ENCODE measurements at places on chromosomes 6 and 20.

DNA sequence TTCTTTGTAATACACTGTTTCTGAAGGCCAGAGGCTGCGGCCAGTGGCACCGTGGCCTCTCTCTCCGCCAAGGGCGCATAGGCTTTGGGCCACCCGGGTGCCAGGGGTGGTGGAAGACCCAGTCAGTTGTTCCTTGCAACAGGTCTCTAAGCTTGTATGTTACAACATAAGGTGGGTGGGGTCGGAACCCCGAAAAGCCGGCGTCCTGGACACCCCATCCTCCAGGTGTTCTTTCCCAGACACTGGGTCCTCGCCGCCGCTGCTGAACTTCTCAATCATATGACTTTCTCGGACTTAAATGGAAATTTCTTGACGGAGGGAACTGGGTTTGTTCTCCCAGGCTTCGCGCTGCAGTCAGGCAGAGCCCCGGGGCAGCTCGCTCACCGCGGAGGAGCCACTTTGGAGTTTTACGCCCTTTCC is 983 bp upstream of the KCNQ5 start:
- DNase-seq: peak; percentile 16

DNA sequence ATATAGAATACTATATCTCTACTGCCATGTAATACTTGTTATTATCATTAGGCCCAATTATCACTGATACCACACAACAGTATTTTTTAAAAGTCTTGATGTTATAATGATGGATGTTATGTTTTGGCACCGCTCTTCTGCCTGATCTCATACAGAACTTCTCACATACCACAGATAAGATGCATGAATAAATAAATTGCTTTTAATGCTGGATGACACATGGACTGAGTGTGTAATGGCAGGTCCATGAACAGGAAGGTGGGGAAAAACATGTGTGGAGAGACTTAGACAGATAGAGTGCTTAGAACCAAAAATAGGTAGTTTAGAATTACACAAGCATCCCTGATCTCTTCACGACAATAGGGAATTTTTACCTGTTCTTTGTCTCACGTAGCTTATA is 258.4 kb upstream of the MARCKS start:
- DNase-seq: no peak

GRCh38 chr20:22758815-22759214 is 174.4 kb upstream of the FOXA2 start:
- DNase-seq: no peak

DNA sequence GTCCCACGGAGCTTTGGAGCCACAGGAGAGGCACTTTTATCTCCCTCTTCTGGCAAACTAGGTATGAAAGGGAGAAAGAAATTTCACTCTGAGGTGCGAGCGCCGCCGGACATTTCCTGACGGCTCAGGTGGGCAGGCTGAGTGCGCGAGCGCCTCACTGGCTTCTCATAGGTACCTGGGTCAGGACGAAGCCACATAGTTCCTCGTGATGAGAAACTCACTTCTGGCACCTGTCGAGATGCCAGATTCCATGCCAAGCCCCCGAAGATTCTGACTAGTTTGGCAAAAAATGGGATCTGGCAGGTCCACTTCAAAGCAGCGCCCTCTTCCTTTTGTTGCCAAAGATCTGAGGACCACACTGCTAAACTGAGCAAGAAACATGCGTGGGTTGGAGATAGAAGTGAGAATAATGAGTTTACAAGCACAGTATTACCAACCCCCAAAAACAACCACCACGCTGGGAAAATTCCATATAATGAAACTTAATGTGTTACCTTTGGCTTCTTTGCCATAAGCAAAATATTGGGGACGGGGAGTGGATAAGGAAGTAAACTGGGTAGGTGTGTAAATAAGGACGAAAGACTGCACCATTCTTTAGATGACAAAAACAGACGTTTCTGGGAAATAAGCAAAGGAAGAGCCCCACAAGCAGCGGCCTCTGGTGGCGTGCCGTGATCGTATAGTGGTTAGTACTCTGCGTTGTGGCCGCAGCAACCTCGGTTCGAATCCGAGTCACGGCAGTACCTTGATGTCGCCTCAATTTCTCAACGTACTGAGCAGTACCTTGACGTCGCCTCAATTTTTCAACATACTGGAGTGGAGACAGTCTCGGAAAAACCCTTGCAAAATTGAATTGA is 89.8 kb upstream of the PRSS16 start:
- DNase-seq: peak; percentile 86

GRCh38 chr6:48139818-48140614 is 29.0 kb upstream of the PTCHD4 start:
- no peak for DNase-seq

- DNase-seq: no peak
Observed at GRCh38 chr6:152920016-152920415, 62.8 kb downstream of the FBXO5 start.

DNA sequence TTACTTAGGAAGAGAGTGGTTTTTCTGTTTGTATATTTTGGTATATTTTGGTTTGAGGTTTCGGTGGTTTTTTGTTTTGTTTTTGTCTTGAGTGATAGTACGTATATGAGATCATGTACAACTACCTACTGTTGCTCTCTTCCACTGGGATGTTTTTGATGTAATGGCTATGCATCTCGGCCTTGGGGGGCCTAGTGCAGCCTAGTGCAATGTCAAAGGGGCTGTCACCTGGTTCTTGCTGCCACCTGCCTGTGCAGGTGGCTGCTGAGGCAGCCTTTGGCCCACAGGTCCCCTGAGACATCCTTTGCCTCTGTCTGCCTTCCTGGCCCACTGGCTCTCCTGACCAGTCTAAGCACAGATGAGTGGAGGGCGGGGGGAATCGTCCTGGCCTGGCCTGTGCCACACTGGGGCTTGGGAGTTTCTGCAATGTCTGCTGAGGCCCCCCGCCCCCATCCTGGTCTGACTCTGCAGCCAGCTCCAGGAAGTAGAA is 546.6 kb downstream of the CD83 start:
- no peak for DNase-seq

GRCh38 chr6:29758761-29759160 is 35.5 kb downstream of the HLA-F start:
- DNase-seq: no peak

- no peak for DNase-seq
Observed at GRCh38 chr20:44187772-44188709, 1.1 kb upstream of the JPH2 start.

DNA sequence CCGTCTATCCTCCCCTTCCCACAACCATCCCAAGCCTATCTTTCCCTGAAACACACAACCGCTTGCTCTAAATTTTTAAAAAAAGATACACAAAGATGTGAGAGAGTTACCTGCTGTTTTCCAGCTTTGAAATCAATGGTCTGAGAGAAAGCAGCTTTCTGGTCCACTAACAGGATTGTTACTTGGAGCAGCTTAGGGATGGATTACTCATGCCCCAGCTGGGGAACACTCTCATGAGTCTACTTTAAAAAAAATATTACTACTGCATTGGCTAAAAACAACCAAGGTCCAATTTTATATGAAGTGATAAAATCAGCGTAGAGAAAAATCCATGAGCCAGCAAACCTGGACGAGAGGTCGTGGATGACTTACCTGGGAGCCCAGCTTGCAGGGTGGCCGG is 29.6 kb upstream of the FOXC1 start:
- no peak for DNase-seq

DNA sequence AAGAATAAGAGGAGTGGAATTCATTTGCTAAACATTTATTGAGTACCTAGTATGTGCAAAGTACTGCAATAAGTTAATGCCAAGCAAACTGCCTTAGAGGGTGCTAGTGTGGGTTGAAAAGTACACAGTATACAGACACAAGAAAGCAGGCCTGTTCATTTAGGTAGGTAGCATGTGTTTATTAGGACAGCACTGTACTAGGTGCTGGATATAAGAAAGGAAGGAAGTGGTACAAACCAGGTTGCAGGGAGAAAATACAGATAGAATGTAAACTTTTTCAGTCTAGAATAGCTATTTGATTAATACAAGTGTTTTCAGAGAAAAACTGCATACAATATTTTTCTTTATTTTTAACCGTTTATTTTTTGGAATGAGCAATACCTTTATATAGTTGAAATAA is 68.1 kb downstream of the PHF20 start:
- DNase-seq: no peak

- DNase-seq: no peak
Observed at GRCh38 chr6:18317850-18318249, 53.5 kb upstream of the DEK start.

- DNase-seq: no peak
Observed at GRCh38 chr6:100999034-100999597, 118.0 kb upstream of the ASCC3 start.

DNA sequence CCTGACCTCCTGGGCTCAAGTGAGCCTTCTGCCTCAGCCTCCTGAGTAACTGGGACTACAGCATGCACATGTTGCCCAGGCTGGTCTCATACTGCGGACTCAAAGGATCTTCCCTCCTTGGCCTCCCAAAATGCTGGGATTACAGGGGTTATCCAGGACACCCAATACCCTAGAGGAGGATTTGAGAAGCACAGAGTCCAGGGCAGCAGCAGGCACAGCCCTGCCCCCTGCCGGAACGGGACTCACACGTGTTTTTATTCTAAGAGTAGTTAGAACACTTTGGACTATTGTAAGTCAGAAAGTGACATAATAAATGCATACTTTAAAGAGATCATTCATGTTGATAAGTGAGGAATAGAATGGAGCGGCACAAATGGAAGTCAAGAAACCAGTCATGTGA is 80.2 kb downstream of the C6orf118 start:
- no peak for DNase-seq

DNA sequence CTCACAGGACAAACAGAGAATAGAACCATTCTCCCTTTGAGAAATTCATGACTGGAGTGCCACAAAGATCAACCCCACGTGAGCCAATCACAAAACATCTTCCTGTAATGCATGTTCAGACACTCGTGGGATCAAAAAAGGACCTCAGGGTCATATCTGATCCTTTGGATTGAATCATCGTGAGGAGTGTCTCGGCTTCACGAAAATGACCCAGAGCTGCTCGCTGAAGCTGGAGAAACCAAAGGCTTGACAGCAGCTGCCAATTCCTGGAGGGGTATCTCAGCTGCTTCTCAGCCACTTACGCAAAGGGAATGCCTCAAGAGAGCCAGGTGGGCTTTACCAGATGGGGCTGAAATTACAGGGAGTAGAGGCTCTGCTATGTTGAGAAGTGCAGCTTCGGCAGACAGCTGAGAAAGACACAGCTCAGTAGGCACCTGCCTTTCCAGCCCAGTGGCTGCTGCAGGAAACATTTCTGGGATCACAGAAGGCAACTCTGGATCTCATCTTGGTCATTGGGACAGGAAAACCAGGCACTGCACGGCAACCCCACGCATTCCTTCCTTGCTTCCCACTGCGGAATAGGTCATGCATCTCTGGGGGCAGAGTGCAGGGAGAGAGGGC is 813.1 kb downstream of the KIF16B start:
- DNase-seq: no peak

- DNase-seq: peak; percentile 64
Observed at GRCh38 chr20:38726804-38727606, 2.7 kb downstream of the SLC32A1 start.

DNA sequence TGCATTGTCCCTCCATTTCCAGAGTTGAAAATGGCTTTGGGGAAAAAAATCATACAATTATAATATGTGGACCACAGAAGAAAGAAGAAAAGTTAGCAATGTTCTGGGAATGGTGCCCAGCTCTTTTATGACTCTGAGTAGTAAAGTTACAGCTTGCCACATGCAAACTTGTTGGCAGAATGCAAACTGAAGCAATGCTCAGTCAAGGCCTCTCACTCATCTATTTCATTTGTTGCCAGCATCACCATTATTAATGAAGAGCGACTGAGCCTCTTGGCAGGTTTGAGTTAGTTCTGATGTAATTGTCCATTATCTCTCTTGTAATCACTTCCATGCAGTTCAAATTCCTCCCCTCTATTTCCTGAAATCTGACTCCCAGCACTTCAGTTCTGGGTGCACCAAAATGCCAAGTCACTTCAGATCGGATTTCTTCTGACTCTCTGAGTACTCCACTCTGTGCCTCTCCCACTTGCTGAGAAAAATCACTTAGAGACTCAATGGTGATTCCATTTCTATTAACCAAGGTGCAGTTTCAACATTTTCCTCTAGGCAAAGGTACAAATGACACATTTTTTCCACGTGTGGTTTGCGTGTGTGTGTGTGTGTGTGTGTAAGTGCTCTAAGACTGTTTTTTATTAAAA is 154.4 kb upstream of the STMND1 start:
- DNase-seq: no peak

- DNase-seq: no peak
Observed at GRCh38 chr20:23178806-23179205, 92.7 kb upstream of the CD93 start.

- DNase-seq: no peak
Observed at GRCh38 chr6:145669627-145670034, 65.7 kb downstream of the EPM2A start.

- no peak for DNase-seq
Observed at GRCh38 chr6:157068691-157069324, 254.5 kb downstream of the TMEM242 start.

GRCh38 chr20:33811776-33812151 is 616 bp downstream of the CHMP4B start:
- DNase-seq: peak; percentile 6

DNA sequence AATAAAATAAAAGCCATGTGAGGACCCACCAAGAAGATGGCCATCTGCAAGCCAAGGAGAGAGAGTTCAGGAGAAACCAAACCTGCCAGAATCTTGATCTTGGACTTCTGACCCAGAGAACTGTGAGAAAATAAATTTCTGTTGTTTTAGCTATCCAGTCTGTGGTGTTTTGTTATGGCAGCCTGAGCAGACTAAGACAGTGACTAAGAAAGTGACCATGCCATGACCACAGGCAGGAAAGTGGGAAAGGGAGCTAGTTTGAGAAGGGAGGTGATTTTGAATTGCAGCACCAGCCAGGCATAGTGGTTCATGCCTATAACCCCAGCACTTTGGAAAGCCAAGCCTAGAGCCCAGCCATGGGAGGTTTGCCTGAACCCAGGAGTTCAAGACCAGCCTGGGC is 21.9 kb upstream of the C6orf62 start:
- no peak for DNase-seq

DNA sequence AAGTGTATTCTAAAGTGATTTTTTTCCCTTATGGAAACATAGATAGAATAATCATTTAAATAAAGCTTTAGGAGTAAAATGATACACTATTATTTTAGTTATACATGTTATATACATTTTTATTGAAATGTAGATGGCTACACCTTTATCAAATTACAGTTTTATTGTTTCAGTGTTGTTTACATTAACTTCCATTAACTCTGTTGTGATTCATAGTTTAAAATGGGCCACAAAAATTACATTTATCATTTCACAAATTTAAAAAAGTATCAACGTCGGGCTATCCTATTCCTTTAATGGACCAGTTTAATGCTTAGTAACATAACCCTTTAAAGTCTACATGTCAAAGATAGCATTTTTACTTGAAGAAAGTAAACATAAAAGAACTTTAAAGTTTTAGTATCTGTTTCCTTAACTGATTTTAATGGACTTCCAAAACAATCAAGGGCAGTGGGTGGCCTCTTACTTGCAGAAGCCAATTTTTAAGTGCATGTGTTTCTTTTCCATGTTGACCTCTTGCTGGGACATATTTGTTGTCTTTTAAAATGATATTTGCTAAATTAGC is 47.8 kb upstream of the FLRT3 start:
- no peak for DNase-seq

DNA sequence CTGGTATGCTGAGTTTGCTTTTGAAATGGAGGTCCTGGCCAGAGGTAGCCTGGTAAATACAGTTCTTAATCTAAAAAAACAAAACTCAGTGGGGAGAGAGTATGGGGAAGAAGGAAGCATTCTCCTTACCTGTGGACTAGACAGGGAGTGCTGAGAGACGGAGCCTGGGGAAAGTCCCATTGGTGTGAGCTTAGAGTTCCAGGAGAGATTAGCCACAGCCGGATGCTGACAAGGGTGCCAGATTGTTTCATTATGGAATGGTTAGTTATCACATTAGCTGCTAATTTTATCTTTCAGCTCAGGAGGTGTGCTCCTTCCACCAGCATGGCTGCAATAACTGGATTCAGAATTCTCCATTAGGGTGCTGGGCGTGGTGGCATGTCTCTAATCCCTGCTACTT is 75.9 kb downstream of the RREB1 start:
- DNase-seq: no peak
